Activated naive CD4-positive, alpha-beta T cell treated with Interleukin-2 at 50 U/mL for 16 hours (primary cell): ENCODE measurements at places on chromosomes 6 and 20.

DNA sequence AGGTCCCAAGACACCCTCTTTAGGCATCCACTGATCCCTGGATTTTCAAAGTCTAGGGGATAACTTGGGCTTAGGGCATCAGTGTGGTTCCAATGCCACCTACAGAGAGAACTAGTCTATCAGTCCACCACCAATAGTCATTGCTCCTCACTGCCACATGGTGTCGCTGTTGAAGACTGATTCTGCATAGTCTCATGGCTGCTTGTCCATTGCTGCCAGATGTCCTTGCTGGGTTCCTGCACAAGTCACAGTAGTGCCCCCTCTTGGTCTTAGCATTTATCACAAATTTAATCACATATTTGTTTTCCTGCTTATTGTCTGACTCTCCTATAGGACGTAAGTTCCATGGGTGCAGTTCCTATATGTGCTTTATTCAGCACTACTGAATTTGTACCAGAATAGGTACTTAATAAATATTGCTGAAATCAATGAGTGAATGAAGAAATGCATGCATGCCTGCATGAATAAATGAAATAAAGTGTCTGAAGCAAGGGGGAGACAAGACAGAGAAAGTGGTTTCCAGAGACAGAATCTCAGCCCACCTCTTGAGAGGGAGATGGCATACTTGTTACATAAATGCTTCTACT, 45.9 kb upstream of the RALY start:
- peak; percentile 29 for DNase-seq

- no peak for DNase-seq
Measured at GRCh38 chr6:71582820-71583219, 294.2 kb downstream of the OGFRL1 start.

DNA sequence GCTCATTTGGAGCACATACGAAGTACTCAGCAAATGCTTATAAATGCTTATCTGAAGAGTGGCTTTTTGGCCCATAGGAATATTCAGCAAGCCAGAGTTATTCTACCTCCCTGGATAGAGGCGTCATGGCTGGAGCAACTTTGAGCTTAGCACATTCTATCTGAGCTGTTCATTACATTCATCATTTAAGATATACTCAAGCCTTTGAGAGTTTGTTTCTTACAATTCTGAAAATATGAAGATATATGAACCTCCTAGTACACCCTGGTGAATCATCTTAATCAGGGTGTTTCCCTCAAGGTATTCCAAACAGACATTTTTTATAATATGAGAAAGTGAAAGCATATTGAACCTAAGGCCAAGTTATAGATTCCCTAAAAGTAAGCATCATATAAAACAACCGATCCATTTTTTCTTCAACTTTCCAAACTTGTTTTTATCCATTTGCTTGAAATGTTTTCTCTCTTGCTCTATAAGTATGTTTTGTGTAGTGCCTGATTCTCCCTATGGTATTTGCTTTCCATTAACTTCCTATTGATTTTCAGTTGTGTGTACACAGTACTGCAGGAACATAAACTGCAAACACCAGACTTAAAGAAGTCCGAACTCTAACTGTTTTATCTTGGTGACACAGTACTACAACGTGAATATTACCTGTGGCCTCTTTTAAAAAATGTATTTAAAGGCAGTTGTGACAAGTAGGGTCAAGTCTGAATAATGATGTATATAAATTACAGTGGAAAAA, 139.7 kb upstream of the PTPRK start:
- DNase-seq, result no peak

DNA sequence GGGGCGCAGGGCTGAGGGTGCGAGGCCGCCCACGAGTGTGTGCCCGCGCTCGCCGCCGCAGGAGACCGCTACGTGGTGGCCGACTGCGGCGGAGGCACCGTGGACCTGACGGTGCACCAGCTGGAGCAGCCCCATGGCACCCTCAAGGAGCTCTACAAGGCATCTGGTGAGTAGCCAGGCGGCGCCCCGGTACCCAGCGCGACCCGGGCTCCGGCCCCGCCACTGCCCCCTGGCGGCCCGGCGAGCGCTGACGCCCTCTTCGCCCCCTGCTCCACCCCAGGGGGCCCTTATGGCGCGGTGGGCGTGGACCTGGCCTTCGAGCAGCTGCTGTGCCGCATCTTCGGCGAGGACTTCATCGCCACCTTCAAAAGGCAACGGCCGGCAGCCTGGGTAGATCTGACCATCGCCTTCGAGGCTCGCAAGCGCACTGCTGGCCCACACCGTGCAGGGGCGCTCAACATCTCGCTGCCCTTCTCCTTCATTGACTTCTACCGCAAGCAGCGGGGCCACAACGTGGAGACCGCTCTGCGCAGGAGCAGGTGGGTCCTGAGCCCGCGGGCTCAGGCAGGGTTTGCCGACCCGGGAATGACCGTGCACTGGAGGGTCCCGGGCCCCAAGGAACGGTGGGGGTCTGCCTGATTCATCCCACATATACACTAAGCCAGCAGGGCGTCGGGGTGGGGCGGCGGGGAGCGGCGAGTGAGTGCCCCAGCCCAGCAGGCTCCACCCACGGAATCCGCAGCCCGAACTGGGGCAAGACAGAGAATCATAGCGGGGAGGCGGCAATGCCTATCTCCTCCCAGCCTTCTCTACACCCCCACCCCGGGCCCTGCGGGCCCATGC, 17.4 kb downstream of the HSPA12B start:
- peak; percentile 36 for DNase-seq
